Activated effector memory CD4-positive, alpha-beta T cell treated with Interleukin-2 at 50 U/mL for 16 hours (primary cell): ENCODE measurements at places on chromosomes 3 and 15.

- DNase-seq, result no peak
Measured at GRCh38 chr15:83430441-83430840, 16.7 kb upstream of the SH3GL3 start.

- DNase-seq, result no peak
Measured at GRCh38 chr15:84104853-84105252, 130.7 kb upstream of the GOLGA6L4 start.

GRCh38 chr15:26050984-26051383 lies 187.9 kb upstream of the ATP10A start:
- no peak for DNase-seq

DNA sequence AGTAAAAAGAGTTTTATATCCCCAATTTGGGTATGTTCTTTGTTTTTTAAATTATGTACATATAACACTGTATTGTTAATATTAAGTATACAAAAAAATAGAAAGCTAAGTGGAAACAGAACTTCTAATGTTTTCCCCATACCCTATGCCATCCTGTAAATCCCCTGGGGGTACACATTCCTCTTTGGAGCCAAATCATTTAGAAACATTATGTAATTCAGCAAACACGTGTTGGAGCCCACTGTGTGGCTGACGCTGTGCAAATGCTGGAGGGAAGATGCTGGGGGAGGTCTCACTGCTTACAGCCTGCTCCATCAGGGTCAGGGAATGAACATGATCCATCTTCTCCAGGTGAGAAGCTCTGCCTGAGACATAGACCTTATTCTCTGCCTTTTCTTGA lies 52.8 kb downstream of the CRTC3 start:
- no peak for DNase-seq

DNA sequence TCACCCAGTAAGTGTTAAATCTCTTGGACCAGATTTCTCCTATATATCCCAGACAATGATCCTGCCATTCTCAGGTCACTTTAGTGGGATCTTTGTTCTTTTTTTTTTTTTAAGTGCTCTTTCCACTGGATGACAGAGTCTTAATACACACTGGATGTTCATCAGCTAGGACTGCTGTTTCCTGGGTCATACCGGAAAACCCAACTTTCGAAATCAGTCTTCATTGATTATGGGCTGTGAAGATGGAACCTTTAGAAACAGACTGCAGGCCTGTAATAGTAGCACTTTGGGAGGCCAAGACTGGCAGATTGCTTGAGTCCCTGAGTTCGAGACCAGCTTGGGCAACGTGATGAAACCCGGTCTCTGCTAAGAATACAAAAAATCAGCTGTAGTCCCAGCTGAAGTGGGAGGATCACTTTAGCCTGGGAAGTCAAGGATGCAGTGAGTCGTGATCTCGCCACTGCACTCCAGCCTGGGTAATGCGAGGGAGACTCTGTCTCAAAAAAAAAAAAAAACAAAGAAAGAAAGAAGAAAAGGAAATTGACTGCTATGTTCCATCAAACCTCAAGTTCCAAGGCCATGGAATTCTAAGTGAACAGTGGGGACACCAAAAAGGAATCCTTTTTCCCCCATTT lies 2.3 kb downstream of the EOGT start:
- no peak for DNase-seq

DNA sequence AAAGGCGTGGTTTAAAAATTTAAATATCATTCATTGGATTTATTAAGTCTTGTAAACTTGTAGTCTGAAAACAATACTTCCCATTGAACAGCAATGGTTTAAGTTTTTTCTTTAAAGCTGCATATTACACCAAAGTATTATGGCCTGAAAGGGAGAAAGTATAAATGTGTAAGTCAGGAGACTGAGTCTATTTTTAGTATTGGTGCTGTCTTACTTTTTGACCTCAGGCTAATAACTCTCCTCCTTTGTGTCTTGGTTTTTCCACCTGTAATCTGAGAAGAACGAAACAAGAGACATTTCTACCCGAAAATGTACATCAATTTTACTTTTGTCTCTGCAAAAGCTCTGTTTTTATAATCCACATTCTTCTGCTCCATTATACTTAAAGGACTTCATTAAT lies 7.6 kb downstream of the C15orf61 start:
- no peak for DNase-seq

DNA sequence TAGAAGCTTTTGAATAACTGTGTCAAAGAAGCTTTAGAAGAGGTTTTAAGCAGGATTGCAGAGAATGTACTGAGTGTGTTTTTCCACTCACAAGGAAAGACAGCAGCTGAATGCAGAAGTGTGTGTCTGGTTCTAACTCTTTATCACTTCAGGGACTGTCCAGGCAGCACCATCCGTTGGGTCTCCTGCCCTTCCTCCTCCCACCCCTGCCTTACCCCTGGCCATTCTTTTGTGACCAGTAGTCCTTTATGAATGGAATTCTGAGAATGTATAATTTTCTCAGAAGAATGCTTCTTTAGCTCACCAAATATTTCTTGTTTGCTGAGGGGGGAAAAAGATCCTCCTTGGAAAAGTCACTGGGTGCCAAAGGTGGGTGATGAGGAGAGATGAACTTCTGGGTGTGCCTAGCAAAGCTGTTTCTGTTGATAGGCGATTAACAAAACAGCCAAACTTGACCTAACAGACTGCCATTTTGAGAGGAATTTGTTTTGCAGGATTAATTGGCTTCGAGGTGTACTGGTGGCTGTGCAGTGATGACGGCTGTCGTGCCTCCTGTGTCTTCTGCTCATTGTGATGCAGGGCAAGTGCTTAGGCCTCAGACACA lies 70.9 kb downstream of the IGF1R start:
- no peak for DNase-seq

DNA sequence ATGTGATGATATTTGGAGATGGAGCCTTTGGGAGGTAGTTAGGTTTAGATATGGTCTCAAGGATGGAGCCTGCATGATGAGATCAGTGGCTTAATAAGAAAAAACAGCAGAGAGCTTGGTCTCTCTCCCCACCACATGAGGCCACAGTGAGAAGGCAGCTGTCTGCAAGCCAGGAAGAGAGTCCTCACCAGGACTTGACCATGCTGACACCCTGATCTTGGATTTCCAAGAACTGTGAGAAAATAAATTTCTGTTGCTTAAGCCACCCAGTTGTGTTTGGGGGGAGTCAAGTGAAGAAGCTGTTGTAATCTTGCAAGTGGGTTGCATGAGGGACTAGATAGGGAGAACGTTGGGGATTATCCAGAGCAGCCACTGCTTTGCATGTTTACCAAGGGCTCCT lies 62.3 kb upstream of the TNFAIP8L3 start:
- DNase-seq, result no peak

- DNase-seq, result no peak
Measured at GRCh38 chr3:43782541-43782940, 91.8 kb downstream of the ABHD5 start.

DNA sequence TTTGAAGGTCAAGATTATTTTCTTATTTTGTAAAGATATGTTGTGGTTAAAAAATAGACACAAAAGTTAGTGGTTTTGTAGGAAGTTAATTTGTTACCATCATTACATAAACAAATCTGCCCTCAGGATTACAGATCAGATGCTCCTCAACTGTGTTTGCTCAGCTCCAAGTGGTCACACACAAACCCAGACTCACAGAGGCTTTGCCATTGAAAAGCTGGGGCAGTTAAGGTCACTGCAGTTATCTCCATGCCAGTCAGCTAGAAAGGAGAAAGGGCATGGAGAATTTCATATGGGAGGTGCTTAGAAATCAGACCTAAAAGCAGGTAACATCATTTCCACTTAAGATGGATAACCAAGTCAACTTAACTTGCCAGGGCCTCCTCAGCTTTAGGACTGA lies 825.7 kb upstream of the GBE1 start:
- DNase-seq, result no peak

- DNase-seq, result no peak
Measured at GRCh38 chr3:63493101-63493500, 159.4 kb upstream of the SNTN start.

GRCh38 chr3:5585085-5585484 lies 397.6 kb downstream of the EDEM1 start:
- no peak for DNase-seq

DNA sequence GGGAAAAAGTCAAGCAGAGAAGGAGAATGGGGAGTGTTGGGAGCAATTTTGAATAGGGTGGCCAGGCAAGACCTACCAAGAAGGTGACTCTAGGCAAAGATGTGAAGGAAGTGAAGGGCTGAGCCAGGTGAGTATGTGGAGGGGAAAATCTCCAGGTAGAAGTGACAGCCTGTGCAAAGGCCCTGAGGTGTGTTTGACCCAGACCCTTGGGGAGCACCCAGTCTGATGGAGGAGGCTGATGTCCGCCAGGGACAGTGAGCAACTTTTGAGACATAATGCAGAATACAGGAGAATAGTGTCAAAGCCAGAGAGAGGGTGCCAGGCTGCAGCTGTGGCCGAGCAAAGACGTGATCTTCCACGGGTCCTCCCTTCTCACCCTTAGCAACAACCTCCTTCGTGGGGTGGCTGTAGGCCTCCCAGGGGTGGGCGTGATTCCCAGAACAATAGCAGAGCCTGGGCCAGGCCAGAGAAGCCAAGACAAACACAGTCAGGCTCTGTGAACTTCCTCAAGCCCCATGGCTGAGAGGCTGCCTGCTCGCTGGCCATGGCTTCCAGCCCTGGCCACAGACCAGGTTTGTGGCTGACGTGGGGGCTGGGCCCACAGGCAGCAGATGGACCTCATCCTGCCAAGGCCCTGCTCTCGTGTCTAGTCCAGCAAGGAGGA lies 58.1 kb downstream of the SLC6A6 start:
- no peak for DNase-seq

- DNase-seq, result no peak
Measured at GRCh38 chr15:101537483-101538080, 48.1 kb upstream of the PCSK6 start.

GRCh38 chr15:66707310-66708082 lies 5.5 kb downstream of the SMAD6 start:
- no peak for DNase-seq
